HuH-7.5 (cell line): ENCODE measurements at places on chromosomes 3 and 15.

GRCh38 chr15:25268166-25268565, 170.7 kb downstream of the UBE3A start:
- no peak for DNase-seq

- DNase-seq: no peak
Measured at GRCh38 chr3:36650271-36650671, 114.1 kb downstream of the DCLK3 start.

GRCh38 chr3:45462522-45463265, 74.3 kb downstream of the LARS2 start:
- no peak for DNase-seq

- no peak for DNase-seq
Measured at GRCh38 chr3:147886879-147887278, 477.7 kb downstream of the ZIC1 start.

DNA sequence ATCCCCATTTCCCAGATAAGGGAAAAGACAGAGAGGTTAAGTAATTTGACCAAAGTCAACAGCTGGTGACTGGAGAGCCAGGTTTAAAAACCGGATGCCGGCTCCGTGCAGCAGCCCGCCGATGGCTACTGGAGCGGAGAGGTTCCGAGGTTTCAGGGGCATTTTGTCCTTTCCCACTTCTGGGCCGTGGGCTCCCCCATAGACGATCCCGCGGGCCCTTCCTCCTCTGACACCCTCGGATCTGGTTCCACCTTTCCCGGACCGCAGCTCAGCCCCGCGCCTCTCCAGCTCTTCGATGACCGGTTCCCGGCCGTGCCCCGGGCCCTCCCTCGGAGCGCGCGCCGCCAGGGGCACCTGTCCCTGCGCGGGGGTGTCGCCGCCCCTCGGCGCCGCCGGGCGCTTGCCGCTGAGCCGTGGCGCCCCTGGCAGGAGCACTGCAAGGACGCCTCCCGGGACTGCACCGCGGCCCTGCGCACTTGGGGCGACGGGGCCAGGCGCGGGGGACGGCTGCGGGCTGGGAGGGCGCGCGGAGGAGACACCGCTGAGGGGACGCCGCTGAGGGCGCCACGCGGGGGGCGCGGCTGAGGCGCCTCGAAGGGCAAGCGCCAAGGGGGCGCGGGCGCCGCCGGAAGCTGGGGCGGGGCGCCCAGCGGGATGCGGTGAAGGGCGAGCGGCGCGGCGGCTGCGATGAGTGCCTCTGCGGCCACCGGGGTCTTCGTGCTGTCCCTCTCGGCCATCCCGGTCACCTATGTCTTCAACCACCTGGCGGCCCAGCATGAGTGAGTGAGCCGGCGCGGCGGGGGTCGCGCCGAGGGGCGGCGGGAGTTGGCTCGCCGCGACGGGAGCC, at the start of gene TM6SF1:
TSS of gene TM6SF1 (plus strand) at position 652 of the 847 bp plus-strand sequence. CDS start at position 688, 36 bp downstream.
- peak; percentile 28 for DNase-seq

GRCh38 chr3:179961703-179962078, 75.0 kb downstream of the PEX5L start:
- DNase-seq: no peak

DNA sequence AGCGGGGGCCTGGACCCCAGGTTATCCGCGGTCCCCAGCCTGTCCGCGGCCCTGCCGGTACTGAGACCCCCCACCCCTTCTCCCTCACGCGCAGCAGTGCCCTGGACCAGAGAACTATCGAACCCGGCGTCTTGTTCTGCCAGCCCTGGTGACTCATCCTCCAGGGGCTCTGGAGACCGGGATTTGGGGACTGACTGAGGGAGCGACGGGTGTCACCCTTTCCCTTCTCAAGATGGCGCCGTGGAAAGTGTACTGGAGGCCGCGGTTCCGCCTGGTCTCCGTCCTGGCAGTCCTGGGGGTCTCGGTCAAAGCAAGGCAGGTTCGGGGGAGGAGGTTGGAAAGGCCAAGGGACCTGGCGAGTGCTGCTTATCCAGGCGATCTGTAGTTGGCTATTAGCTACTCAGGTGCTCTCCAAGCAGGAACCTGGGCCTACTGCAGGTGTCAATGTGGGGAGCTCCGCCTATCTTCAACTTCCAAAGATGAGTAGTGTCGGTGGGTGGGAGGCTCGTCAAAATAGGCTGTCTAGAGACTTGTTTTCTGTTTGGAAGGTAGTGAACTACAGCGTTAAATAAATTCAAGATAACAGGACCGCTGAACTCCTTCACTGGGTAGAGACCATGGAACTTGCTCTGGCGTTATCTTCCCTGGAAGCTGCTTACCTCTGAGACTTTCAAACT, 790 bp downstream of the RAB5A start:
- DNase-seq: peak; percentile 60

- no peak for DNase-seq
Measured at GRCh38 chr3:14117468-14118399, 6.9 kb downstream of the CHCHD4 start.
